ENCODE measurements at places on chromosomes 13 and 19.

DNA sequence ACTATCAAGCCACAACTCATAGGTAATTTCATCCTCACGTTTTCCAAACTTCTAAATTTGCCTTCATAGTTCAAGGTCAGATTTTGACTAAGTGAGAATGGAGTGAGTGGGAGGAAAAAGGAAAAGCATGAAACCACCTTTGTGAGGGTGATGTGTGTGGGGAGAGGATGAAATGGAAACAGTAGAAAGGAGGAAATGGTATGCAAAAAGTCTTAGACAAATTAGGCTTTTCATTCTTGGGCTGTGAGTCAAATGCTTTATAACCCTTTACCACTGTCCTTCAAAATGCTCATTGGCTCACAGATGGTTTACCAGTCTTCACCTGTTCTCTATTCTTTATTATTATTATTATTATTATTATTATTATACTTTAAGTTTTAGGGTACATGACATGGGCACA, 127.2 kb downstream of the RAP2A start:
- DNase-seq, result no peak

DNA sequence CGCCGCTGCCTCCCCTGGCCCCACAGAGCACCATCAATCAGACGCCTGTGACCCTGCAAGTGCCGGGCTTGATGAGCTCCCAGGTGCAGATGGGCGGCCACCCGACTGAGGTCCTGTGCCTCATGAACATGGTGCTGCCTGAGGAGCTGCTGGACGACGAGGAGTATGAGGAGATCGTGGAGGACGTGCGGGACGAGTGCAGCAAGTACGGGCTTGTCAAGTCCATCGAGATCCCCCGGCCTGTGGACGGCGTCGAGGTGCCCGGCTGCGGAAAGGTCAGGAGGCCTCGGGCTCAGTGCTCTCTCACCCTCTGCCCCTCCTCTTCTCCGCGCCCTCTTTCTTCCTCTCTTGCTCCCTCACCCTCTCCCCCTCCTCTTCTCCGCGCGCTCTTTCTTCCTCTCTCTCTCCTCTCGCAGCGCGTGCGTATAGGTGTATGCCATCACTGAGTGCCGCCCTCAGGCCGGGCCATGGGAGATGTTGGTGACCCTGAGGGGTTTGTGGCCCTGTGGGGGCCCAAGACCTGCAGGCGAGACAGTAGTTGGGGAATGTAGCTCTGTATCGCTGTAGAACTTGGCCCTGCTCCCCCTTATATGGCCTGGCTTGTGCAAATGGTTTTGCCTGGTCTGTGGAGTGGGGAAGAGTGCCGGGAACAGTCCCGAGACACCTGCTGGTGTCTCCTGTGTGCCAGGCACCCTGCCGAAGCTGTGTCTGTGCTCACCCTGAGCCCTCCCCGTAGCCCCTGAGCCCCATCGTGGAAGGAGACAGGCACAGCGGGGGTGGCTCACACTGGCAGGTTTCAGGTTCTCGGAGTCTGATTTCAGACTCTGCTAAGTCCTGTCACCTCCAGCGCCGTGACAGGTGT, 5.4 kb upstream of the EPN1 start:
- DNase-seq, result no peak

DNA sequence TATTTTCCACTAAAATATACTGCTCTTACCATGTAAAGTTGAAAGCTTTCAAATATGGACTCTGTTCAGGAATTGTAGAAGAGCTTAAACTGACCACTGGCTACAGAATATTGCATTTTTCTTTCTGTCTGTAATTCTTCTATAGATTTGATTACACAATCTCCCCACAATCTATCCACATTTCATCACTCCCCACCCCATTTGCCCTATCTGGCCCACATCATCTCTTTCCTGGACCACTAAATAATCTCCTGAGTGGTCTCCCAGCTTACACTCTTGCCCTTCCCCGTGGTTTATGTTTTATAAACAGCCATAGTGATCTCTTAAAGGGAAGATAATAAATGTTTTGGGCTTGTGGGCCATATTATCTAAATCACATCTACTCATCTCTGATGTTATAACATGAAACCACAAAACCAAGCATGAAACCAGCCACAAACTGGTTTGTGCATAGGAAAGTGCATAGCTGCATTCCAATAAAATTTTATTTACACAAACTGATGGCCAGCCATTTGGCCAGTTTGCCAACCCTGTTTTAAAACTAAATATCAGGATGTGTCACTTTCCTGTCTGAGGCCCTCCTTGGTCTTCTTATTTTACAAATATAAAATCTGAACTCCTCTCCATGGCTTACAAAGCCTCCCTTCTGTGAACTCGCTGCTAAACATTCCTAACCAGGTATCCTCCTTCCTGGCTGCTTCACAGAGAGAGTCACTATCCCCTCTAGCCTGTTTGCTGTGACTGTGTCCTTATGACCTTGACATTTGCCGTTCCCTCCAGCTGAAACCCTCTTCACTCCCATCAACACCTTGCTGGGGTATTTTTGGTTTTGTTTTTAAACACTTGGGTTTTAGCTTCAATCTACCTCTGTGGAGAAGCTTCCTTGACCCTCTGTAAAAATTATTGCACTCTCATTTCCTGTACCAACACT, 500.9 kb downstream of the GPC6 start:
- no peak for DNase-seq

- no peak for DNase-seq
Observed at GRCh38 chr13:112713517-112714253, 23.8 kb downstream of the ATP11A start.

- DNase-seq, result no peak
Observed at GRCh38 chr13:31131470-31131961, 30.2 kb downstream of the HSPH1 start.

GRCh38 chr19:8148410-8149260, 757 bp downstream of the FBN3 start:
- DNase-seq, result no peak

GRCh38 chr13:70473907-70474306, 365.7 kb upstream of the KLHL1 start:
- no peak for DNase-seq

GRCh38 chr19:19167612-19168011, 2.5 kb downstream of the MEF2B start:
- no peak for DNase-seq

GRCh38 chr13:102333320-102334198, 68.3 kb downstream of the FGF14 start:
- DNase-seq, result no peak

GRCh38 chr19:17579661-17580244, 24.3 kb downstream of the COLGALT1 start:
- no peak for DNase-seq

DNA sequence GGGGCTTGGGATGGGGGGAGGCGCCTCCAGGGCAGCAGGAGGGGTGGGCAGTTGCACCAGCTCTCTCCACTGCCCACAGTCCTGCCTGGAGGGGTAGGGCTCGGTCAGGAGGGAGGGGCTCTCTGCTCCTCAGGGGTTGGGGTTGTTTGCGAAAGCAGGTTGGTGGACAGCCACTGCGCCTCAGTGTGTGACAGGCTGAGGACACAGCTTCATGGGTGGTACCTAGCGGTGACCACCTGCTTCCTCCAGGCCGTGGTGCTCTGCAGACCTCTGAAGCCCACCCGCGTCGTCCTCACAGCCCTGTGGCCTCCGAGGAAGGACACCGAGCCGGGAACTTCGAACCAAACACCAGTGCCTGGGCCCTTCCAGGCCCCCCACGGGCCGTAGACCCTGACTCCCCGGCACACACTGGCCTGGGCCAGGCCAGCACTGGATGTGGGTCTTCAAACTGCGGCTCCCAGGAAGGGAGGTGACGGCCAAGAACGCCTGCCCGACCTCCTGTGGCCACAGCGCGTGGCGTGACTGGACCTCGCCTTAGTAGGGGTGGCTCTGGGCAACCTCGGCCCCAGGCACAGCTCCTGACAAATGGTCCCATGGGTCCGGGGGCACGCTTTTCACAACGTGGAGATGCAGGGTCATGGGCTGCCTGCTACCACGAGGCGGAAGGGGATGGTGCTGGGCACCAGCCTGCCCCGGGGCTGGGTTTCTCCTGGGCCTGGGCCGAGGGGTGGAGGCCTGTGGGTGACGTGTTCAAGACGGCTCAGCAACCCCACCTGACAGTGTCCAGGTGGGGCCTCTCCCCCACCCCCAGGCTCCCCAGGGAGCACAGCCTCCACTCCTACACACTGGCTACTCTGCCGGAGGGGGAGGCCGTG, 173.2 kb downstream of the KDM4B start:
- no peak for DNase-seq
